ENCODE measurements at places on chromosomes 16 and 17. TPM values are rescaled to one million over a fixed set of nuclear protein-coding genes. Genes with fewer than 3 reads are reported as not detected.

DNA sequence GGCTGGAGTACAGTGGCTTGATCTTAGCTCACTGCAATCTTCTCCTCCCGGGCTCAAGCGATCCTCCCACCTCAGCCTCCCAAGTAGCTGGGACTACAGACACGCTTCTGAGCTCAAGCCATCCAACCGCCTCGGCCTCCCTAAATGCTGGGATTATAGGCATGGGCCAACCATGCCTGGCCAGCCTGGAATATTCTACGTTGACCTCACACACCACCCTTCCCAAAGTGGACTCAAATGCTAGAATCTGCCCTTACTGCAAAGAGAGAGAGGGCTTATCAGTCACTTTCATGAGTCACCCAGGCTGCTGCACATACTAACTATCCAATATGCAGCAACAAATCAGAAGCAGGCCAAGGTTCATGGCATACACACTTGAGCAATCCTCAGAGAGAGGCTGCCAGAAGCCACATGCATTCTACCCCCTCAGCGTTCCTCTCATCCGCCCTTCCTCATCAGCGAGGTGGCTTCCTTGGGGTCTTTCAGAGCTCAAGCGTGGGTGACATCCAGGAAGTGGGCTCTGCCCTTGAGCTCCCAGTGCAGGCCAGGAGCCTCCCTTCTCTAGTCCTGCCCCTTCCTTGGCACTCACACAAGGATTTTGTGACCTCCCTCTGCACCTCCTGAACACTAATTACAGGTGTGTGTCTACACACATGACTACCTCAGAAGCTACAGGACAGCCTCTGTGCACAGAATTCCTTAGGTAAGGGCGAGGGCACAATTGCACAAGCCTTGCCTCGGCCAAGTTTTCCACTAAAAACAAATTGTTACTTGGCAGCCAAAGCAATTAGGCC lies 24.8 kb upstream of the SIAH1 start:
- no peak for DNase-seq

GRCh38 chr17:79010304-79010646 lies 711 bp upstream of the CANT1 start:
- no peak for DNase-seq

DNA sequence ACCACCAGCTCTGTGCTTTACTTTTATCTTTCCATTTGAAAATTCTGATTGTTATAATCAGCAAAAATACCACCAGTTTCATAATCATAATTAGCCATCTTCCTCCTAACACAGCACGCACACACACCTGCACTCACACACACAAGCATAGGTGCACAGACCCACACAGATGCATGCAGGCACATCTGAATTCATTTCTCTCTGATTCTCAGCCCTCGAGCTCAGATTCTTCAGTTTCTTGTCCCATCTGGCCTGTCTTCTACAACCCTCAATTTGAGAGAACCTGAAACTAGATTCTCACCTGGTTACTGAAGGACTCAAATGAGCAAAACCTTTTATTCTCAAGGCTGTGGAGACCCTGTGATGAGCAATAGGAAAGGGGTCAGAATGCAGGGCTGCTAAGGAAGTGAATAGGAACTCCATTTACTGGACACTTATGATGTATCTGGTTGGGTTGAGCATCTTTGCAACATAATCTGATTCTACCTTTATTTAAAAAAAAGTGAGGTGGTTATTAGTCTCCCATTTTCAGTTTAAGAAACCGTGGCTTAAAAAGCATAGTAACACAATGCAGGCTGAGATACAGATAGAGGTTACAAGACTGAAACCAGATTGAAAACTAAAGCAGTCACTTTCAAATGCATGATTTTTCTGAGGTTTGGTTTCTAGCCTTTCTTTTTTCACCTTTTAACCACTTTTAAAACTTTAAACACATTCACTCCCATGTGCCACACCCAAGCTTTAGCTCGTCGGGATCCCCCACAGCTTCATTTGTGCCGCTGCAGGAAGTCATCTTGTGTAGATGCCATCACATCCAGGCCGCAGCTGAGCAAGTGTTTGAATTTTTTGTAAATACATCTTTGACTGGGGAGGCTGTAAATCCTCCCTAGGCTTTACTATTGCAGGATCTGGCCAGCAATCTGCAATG lies 9.4 kb downstream of the KRT33A start:
- no peak for DNase-seq

DNA sequence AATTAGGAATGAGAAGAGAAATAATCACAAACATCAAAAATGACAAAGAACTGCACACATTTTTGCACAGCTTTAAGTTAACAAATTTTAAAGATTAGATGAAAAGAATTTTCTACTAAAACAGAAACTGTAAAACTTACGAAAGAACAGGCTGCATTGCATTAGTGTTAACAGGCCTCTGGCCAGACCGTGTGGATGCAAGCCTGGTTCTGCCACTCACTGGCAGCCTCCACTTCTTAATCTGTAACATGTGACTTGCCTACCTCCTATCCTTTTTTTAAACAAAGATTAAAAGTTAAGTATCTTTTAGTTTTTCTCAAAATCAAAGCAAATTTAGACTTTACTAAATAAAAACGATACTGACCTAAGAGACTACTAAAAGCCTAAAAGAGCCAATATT lies 37.5 kb downstream of the CREBBP start:
- DNase-seq, result no peak

The NAGS gene
- 2.1 TPM for polyA plus RNA-seq

- DNase-seq, result no peak
Measured at GRCh38 chr16:67255553-67256221, 6.9 kb downstream of the SLC9A5 start.

The BMERB1 gene
- 77.0 TPM for polyA plus RNA-seq

The TNP2 gene
- not detected for polyA plus RNA-seq

GRCh38 chr17:78041386-78042179 lies 83.1 kb downstream of the TNRC6C start:
- peak; percentile 54 for DNase-seq

DNA sequence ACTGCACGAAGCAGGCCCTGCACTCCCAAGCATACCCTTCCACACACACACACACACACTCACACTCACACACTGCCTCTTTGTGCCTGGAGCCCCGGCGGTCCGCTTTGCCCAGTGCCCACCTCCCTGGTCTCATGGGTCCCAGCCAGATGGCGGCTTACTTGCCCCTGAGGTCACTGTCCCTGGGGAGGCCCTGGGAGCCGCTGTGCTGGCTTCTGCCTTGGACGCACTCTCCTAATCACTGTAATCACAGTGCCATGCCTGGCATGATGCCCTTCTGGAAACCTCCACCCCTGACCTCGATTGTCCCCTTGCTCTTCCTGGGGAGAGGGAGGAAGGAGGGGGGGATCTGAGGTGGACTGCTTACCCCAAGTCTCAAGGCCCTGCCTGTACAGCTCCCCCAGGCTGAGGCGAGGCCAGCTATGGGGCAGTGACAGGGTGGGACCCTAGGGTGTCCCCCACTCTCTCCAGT lies 36.0 kb downstream of the ARHGAP23 start:
- no peak for DNase-seq

- DNase-seq, result no peak
Measured at GRCh38 chr16:25868106-25868505, 176.3 kb downstream of the HS3ST4 start.

The SLC5A11 gene
- 0.03 TPM for polyA plus RNA-seq

GRCh38 chr16:56106527-56106926 lies 84.8 kb upstream of the GNAO1 start:
- DNase-seq, result no peak

DNA sequence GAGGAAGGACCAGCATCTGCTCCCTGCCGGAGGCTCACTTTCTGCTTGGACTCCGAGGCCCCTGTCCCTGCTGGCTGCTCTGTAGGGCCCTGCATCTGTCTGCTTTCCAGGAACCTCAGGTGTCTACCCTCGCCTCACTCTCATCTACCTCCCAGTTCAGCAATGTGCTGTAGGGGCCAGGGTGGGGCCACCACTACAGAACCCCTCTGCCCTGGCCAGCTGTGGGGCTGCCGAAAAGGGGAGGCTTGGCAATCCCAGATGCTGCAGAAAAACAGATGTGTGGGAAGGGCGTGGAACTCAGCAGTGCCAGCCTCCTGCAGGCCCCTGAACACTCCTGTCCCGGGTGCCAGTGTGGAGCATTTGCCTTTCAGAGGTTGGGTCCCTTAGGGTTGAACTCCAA lies 80.1 kb upstream of the ZNF469 start:
- no peak for DNase-seq

DNA sequence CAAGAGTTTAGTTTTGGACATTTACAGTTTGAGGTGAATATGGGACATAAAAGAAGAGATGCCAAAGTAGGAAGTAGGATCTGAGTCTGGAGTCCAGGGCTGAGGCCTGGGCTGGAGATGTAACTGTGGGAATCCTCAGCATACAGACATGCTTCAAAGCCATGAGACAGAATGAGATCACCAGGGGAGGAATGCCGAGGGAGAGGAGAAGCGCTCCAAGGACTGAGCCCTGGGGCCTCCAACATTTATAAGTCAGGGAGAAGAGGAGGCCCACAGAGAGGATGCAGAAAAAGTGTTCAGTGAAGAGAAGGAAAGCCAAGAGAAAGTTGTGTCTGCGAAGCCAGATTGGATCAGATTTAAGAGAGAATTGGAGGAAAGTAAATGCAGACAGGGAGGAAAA lies 277.5 kb upstream of the MYOCD start:
- no peak for DNase-seq

The HOXB5 gene
- polyA plus RNA-seq, result 1.2 TPM

- DNase-seq, result no peak
Measured at GRCh38 chr16:57630931-57631845, 2.8 kb downstream of the ADGRG1 start.

DNA sequence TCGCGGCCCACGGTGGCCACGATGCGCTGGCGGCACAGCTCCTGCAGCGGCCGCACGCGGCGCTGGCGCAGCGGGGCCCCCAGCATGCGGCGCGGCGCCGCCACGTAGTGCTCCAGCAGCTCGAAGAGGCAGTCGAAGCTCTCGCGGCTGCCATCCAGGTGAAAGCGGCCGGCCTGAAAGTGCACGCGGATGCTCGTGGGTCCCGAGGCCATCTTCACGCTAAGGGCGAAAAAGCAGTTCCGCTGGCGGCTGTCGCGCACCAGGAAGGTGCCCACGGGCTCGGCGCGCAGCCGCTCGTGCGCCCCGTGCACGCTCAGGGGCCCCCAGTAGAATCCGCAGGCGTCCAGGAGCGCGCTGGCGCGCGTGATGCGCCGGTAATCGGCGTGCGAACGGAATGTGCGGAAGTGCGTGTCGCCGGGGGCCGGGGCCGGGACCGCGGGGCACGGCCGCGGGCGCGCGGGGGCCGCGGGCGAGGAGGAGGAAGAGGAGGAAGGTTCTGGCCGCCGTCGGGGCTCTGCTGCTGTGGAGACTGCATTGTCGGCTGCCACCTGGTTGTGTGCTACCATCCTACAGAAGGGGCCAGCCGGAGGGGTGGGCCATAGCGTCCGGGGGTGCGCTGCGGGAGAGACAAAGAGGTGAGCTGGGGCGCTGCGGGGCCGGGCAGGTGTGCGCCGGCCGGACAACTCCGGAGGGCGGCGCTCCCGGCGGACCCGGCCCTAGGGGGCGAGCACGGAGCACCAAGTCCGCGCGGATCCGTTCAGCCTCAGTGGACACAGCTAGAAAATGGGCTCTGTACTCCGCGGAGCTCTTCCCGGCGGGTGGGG lies 879 bp downstream of the SOCS1 start:
- no peak for DNase-seq

The TMEM204 gene
- polyA plus RNA-seq, result 66.0 TPM

GRCh38 chr16:87966064-87966645 lies 14.9 kb downstream of the BANP start:
- DNase-seq, result no peak

DNA sequence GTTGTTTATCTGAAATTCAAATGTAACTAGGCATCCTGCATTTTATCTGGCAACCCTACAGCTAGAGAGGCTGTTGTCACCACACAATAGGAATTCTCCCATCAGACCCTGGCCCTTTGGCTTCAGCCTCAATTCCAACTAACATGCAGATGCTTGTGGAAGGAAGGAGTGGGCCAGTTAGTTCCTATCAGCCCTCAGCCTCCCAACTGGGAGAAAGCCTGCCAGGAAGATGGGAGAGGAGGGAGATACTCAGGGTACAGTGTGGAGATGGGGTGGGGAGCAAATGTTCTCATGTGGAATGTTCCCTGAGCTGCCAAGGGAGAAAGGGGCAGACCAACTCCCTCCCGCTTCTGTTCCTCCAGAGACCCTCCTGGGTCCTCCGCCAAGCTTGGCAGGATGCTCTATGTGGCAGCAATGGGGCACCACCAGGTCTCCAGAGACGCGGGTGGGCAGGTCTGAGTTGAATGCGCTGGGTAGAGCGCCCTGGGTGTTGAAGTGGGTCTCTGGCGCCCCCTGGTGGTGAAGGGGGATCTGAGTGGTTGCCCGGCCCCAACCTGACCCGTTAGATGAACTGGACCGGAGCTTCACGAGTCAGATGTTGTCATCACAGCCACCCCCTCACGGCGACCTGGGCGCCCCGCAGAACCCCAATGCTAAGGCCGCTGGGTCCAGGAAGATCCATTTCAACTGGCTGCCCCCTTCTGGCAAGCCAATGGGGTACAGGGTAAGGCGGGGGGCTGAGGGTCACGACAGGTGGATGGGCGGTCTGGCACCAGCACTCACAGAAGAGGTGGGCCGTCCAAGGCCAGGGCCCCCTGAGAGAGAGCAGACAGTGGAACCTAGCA lies 15.2 kb downstream of the GALK1 start:
- DNase-seq, result no peak

The ADAD2 gene
- 0.47 TPM for polyA plus RNA-seq

GRCh38 chr17:50412188-50412732 lies 13.8 kb upstream of the ACSF2 start:
- no peak for DNase-seq

DNA sequence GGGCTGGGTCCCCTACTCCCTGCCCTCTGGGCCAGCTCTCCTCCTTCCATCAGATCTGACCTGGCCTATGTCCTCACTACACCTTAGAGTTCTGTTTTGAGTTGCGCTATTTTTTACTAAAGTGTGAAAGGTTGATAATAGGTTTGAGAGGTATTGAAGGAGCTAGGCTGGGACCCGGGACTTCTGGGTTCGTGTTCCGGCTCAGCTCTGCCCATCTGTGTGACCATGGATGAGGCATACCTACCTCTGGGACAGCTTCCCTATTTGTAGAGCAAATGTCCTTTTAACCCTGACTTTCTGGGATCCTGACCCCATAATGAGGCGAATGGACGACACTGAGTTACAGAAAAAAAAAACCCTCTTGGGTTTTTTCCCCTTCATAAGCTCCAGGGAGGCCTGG lies 36.0 kb downstream of the IL21R start:
- no peak for DNase-seq

The CLEC19A gene
- not detected for polyA plus RNA-seq

The OR1A1 gene
- polyA plus RNA-seq, result not detected

DNA sequence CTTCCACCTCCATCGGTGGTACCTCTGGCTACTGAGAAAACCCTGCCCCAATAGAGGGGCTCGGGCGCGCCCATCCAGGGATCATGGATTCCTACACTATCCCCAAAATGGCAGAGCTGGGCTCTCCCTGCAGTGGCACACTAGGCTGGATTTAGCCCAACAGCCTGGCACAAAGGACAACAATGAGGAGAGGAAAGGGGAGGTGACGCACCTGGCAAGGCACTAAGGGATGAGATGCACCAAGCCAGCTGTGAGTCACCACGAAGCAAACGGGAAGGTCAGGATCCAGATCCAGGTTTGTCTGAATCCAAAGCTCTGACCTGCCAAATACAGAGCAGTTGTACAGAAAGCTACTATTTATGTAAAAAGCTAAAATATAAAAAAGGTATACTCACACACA lies 18.1 kb downstream of the UBE2O start:
- no peak for DNase-seq

GRCh38 chr16:11349599-11350276 lies 4.5 kb downstream of the RMI2 start:
- no peak for DNase-seq

Measured in urinary bladder (tissue), 4 donors.